ENCODE measurements at places on chromosomes 7 and 10. TPM values are rescaled to one million over a fixed set of nuclear protein-coding genes. Genes with fewer than 3 reads are reported as not detected.
A peak's percentile ranks its signal among the peaks of the same experiment; 100 is the strongest.

LGI1 gene
- total RNA-seq = not detected

- no peak for DNase-seq
Measured at GRCh38 chr10:114541081-114541796, 116.8 kb downstream of the ABLIM1 start.

DNA sequence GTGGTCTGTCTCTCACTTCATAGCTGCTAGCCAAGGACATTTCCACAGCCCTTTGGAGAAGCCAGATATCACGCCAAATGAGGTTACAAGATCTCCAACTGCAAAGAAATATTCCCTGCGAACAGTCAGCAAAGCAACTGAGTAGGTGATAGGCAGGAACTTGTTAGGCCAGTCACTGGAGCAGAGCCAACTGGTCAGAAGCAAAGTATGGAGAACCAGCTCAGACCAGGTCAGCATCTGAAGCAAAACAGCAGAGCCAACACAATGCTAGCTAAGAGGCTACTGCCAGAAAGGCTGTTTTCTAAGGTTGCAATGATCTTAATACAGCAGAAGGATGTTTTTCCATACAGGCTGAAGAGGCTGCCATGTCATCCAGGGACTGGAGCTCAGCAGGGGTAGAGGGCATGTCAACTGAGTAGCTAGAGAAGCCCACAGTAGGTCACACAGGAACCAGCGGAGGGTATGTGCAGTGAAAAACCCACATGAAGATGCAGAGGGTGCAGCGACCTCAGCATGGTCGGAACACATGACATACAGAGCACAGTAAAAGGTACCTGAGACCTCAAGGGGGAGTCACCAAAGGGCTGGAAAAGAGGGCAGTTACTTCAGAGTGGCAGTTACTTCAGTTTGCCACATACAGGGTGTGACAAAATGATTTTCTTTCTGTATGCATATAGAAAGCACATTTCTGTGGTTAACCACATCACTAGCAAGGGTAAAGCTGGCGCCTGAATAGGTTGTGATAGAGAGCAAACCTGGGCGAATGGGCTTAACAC lies 8.9 kb downstream of the SEC31B start:
- DNase-seq = no peak

GRCh38 chr7:27955011-27955410 lies 215.0 kb downstream of the TAX1BP1 start:
- DNase-seq = no peak

GRCh38 chr7:93622036-93623033 lies 47.8 kb upstream of the CALCR start:
- DNase-seq = peak; percentile 20

Data from HepG2 (cell line).